CD8-positive, alpha-beta memory T cell (primary cell): ENCODE measurements at places on chromosomes 5 and 9. TPM values are rescaled to one million over a fixed set of nuclear protein-coding genes. Genes with fewer than 3 reads are reported as not detected.

GRCh38 chr9:134959971-134960310 lies 42.2 kb upstream of the FCN1 start:
- no peaks in the 10 kb centered on the region for H3K27me3 ChIP-seq
- DNase-seq = no peak
- no peak overlapping the region for H3K27ac ChIP-seq
- H3K4me3 ChIP-seq = no peak overlapping the region
- no peaks in the 10 kb centered on the region for H3K36me3 ChIP-seq
- H3K4me1 ChIP-seq = no peaks in the 10 kb centered on the region

DNA sequence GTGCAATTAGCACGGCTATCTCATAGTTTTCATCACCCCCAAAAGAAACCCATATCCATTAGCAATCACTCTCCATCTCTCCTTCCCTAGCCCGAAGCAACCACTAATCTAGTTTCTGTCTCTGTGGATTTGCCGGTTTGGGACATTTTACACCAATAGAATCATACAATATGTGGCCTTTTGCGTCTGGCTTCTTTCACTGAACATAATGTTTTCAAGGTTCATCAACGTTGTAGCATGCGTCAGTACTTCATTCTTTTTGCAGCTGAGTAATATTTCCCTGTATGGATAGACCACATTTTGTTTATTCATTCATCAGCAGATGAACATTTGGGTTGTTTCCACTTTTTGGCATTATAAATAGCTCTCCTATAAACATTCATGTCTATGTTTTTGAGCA lies 75.4 kb upstream of the TBC1D2 start:
- no peak overlapping the region for H3K4me3 ChIP-seq
- no peak overlapping the region for H3K27ac ChIP-seq
- DNase-seq = no peak
- no peaks in the 10 kb centered on the region for H3K4me1 ChIP-seq
- H3K27me3 ChIP-seq = no peaks in the 10 kb centered on the region
- H3K36me3 ChIP-seq = no peaks in the 10 kb centered on the region

- H3K27ac ChIP-seq = no peak overlapping the region
- DNase-seq = no peak
- no peak overlapping the region for H3K4me3 ChIP-seq
- no peaks in the 10 kb centered on the region for H3K27me3 ChIP-seq
- no peaks in the 10 kb centered on the region for H3K36me3 ChIP-seq
These were observed 236.6 kb downstream of the DEPDC1B start for GRCh38 chr5:60463179-60463868.

DNA sequence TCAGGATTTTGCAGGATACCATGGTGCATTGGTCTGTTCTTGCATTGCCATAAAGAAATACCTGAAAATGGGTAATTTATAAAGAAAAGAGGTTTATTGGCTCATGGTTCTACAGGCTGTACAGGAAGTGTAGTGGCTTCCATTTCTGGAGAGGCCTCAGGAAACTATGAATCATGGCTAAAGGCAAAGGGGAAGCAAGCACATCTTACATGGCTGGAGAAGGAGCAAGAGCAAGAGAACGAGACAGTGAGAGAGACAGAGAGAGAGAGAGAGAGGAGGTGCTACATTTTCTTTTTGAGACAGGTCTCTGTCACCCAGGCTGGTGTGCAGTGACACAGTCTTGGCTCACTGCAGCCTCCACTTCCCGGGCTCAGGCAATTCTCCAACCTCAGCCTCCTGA lies 43.9 kb downstream of the P4HA2 start:
- DNase-seq = no peak
- H3K4me1 ChIP-seq = peaks cover 6% of the 10 kb centered on the region
- no peak overlapping the region for H3K27ac ChIP-seq
- no peaks in the 10 kb centered on the region for H3K36me3 ChIP-seq
- H3K27me3 ChIP-seq = no peaks in the 10 kb centered on the region
- no peak overlapping the region for H3K4me3 ChIP-seq

GRCh38 chr5:57111993-57112392 lies 61.9 kb upstream of the GPBP1 start:
- H3K4me1 ChIP-seq = no peaks in the 10 kb centered on the region
- no peak overlapping the region for H3K4me3 ChIP-seq
- no peak overlapping the region for H3K27ac ChIP-seq
- no peaks in the 10 kb centered on the region for H3K27me3 ChIP-seq

- H3K36me3 ChIP-seq = no peaks in the 10 kb centered on the region
- no peak for DNase-seq
- H3K27me3 ChIP-seq = no peaks in the 10 kb centered on the region
These were observed 104.1 kb upstream of the SPRY4 start for GRCh38 chr5:142428773-142429473.

DNA sequence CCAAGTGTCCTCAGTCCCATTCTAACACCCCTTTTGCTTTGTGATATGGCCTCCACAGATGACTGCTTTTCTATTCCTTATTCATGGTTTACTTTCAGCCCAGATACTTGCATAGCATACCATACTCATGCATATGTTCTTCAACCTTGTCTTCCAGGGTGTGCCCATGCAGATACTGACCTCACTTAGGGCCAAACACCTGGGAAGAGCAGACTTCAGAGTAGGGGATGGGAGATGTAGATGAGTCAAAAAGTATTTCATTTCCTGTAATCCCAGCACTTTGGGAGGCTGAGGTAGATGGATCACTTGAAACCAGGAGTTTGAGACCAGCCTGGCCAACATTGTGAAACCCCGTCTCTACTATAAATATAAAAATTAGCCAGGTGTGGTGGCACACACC lies 58.3 kb downstream of the NRG2 start:
- no peaks in the 10 kb centered on the region for H3K4me1 ChIP-seq
- no peaks in the 10 kb centered on the region for H3K36me3 ChIP-seq
- H3K27ac ChIP-seq = no peak overlapping the region
- no peak for DNase-seq
- H3K4me3 ChIP-seq = no peak overlapping the region

GRCh38 chr5:79399046-79399445 lies 114.9 kb downstream of the HOMER1 start:
- no peaks in the 10 kb centered on the region for H3K4me1 ChIP-seq
- H3K27ac ChIP-seq = no peak overlapping the region
- H3K36me3 ChIP-seq = no peaks in the 10 kb centered on the region

GRCh38 chr9:70940605-70941004 lies 180.8 kb downstream of the TRPM3 start:
- no peak overlapping the region for H3K27ac ChIP-seq
- no peaks in the 10 kb centered on the region for H3K27me3 ChIP-seq
- no peak for DNase-seq
- no peaks in the 10 kb centered on the region for H3K36me3 ChIP-seq

DNA sequence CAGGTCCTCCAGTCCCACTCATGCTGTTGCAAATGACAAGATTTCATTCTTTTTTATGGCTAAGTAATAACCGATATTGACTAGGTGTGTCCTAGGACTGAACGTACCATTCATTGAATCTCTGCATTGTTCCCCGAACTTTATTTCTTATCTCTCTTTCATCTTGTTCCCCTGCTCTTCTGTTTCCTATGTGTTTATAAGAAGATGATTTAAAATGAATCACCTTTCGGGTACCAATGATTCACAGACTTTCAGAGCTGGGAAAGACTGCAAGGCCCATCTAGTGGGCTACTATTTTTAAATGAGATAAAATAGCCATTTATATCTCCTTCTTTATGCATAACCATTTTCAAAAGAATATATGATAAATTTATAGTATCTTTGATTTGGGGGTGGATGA lies 133.0 kb downstream of the CDH18 start:
- H3K4me3 ChIP-seq = no peak overlapping the region
- no peaks in the 10 kb centered on the region for H3K4me1 ChIP-seq
- H3K27ac ChIP-seq = no peak overlapping the region
- H3K27me3 ChIP-seq = no peaks in the 10 kb centered on the region
- DNase-seq = no peak

- H3K27me3 ChIP-seq = no peaks in the 10 kb centered on the region
- DNase-seq = no peak
- H3K27ac ChIP-seq = no peak overlapping the region
- no peaks in the 10 kb centered on the region for H3K36me3 ChIP-seq
These were observed 81.2 kb upstream of the CCDC112 start for GRCh38 chr5:115377468-115378217.

DNA sequence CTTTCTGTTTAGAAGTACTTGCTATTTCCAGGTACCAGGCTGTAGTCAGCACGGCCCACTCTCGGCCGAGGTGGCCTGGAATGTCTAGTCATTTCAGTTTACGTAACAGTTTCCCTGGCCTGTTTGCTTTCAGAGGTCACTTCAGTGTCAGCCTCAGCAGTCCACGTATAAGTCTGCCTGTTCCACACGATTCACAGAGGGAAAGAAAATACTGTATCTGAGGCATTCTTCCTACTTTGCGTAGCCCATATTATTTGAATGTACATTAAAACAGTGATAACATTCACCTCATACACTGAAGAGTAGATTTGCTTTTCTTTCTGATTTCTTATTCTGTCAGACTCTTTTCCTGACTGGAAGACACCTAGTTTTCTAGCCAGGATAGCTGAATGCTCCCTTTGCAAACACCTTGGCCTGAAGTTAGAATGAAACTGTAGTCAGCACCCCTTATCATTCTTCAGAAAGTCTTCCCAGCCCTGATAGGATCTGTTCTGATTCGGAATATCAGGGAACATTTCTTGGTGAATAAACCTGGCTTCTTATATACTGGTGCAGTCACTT lies 140.9 kb downstream of the AOPEP start:
- H3K27me3 ChIP-seq = no peaks in the 10 kb centered on the region
- no peak overlapping the region for H3K4me3 ChIP-seq
- H3K27ac ChIP-seq = no peak overlapping the region
- H3K4me1 ChIP-seq = peaks cover 28% of the 10 kb centered on the region

GRCh38 chr9:92133949-92134604 lies 18.9 kb upstream of the SPTLC1 start:
- peak overlapping the region; percentile 28 for H3K4me3 ChIP-seq
- H3K4me1 ChIP-seq = peaks cover 9% of the 10 kb centered on the region
- DNase-seq = peak; percentile 70

DNA sequence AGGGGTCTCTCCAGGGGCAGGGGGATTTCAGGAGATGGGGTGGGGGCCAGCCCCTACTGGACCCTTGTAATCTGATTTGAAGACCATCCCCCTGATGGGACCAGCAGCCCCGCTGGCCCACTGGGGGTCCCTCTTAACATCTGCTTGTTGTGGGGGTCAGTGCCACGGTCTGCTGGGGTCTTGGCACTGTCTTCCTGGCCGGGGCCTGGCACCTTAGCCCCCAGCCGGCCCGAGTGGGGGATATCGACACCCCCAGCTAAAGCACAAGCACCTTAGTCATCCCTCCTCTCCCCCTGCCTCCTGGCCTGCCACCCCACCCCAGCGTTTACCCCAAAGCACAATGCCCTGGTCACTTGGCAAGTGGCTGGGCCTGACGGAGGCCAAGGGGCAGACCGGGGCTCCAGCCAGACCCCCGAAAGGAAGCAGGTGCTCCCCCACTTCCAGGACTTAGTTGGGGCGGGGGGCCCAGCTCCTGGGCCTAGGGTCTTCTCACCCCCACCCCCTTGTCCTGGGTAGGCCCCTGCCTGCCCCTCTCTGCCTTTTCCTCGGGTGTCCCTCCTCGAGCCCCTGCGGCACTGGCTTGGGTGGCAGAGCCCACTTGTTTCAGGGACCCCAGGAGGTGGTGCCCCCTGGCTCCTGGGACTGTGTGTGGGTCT lies 1.4 kb upstream of the NFX1 start:
- no peak for DNase-seq
- peaks cover 13% of the 10 kb centered on the region for H3K36me3 ChIP-seq
- no peaks in the 10 kb centered on the region for H3K27me3 ChIP-seq
- H3K4me3 ChIP-seq = peak overlapping the region; percentile 71

GRCh38 chr9:1536522-1537170 lies 478.5 kb upstream of the SMARCA2 start:
- H3K36me3 ChIP-seq = no peaks in the 10 kb centered on the region
- H3K4me3 ChIP-seq = no peak overlapping the region
- DNase-seq = no peak
- H3K4me1 ChIP-seq = no peaks in the 10 kb centered on the region

- H3K27me3 ChIP-seq = no peaks in the 10 kb centered on the region
- H3K36me3 ChIP-seq = no peaks in the 10 kb centered on the region
- no peaks in the 10 kb centered on the region for H3K4me1 ChIP-seq
- DNase-seq = no peak
- H3K27ac ChIP-seq = no peak overlapping the region
These were observed 27.1 kb downstream of the KCNMB1 start for GRCh38 chr5:170362102-170362501.

GRCh38 chr9:79559495-79560181 lies 12.1 kb upstream of the TLE4 start:
- H3K27me3 ChIP-seq = no peaks in the 10 kb centered on the region
- no peak for DNase-seq
- H3K4me3 ChIP-seq = no peak overlapping the region
- H3K4me1 ChIP-seq = no peaks in the 10 kb centered on the region
- H3K36me3 ChIP-seq = no peaks in the 10 kb centered on the region
- H3K27ac ChIP-seq = no peak overlapping the region

GRCh38 chr9:17272536-17272935 lies 137.7 kb downstream of the CNTLN start:
- no peaks in the 10 kb centered on the region for H3K4me1 ChIP-seq
- no peak overlapping the region for H3K27ac ChIP-seq

GRCh38 chr5:171826132-171826531 lies 40.5 kb downstream of the SMIM23 start:
- H3K36me3 ChIP-seq = no peaks in the 10 kb centered on the region
- no peak overlapping the region for H3K27ac ChIP-seq
- H3K4me1 ChIP-seq = no peaks in the 10 kb centered on the region
- H3K4me3 ChIP-seq = no peak overlapping the region
- no peaks in the 10 kb centered on the region for H3K27me3 ChIP-seq

GRCh38 chr5:93421468-93421867 lies 159.6 kb downstream of the NR2F1-AS1 start:
- H3K4me1 ChIP-seq = no peaks in the 10 kb centered on the region
- H3K27ac ChIP-seq = no peak overlapping the region
- H3K36me3 ChIP-seq = no peaks in the 10 kb centered on the region
- H3K4me3 ChIP-seq = no peak overlapping the region

GRCh38 chr9:91421971-91422757 lies 1.5 kb downstream of the NFIL3 start:
- H3K4me1 ChIP-seq = peaks cover 38% of the 10 kb centered on the region
- H3K27ac ChIP-seq = peak overlapping the region; percentile 67
- DNase-seq = no peak
- peak overlapping the region; percentile 75 for H3K4me3 ChIP-seq
- no peaks in the 10 kb centered on the region for H3K36me3 ChIP-seq

- no peaks in the 10 kb centered on the region for H3K36me3 ChIP-seq
- DNase-seq = no peak
These were observed 1.5 kb upstream of the RNF180 start for GRCh38 chr5:64164166-64164565.

Gene ASPN
- total RNA-seq = not detected

Gene NUTM2F
- not detected for total RNA-seq

Gene ANXA2R
- 6.0 TPM for total RNA-seq

Gene MGAT4B
- total RNA-seq = 103 TPM

Gene DDX41
- total RNA-seq = 160 TPM

Gene PCDHA12
- not detected for total RNA-seq

Gene CCL21
- total RNA-seq = not detected

Gene PAPPA
- not detected for total RNA-seq

Gene TEX48
- total RNA-seq = 0.46 TPM

Gene SPATA6L
- total RNA-seq = 0.51 TPM

Gene SV2C
- not detected for total RNA-seq

Gene GPR21
- total RNA-seq = 0.61 TPM
